Pons (tissue), 1 donor: ENCODE measurements at places on chromosomes 2 and 18.

GRCh38 chr18:77069931-77070330, 62.7 kb downstream of the MBP start:
- no peak for DNase-seq

DNA sequence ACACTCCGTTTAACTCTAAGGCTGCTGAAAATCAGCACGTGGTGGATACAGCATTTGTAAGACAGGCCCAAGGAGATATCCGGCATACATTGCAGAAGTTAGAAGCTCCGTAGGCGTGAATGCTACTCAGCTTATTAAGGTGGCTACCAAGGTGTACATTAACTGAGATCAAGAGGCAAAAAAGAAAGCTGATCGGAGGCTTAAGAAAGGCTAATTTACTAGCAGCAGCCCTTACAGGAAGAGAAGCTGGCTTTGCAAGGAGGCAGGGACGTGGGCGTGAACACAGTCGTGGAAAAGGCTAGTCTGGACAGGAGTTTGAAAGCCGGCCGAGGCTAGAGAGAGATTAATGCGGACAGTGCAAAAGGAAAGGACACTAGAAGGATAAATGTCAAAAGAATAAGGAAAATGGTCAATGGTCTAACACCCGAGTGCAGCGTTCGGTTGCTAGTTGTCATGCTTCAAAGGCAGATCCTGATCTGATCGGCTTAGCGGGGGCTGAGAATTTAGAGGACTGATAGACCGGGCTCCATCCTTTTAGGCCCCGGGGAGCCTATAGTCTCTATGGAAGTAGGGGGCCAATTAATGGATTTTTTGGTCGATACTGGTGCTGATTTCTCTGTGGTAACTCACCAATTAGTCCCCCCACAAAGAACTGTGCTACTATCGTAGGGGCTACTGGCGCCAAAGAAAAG, 45.6 kb upstream of the SELENOI start:
- peak; percentile 29 for DNase-seq

DNA sequence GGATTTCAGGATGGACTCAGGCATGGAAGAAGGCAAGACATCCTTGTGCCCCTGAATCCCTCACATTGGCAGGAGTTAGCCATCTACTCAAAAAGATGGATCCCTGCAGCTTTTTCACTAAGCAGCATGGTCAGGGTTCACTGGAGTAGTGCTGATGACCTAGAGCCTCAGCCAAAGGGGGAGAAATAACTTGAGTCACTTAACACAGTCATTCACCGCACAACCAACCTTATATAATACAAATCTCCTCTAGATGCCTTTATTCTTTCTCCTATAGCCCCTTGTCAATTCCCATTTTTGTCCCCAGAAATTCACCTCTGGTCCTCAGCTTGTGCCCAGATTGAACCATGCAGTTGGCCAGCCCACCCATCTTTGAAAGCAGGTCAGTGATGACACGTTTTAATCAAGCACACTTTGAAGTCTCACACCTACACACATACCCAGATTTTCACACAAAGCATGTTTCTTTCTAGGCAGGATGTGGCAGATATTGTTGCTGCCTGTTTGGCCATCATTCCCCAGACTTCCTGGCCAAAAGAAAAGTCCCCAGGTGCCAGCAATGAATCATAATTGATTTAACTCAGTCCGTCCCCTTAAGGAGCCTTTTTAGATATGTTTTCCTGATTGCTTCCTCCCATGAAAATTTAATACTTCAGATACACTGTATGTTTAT, 84.2 kb downstream of the LBH start:
- DNase-seq = no peak

DNA sequence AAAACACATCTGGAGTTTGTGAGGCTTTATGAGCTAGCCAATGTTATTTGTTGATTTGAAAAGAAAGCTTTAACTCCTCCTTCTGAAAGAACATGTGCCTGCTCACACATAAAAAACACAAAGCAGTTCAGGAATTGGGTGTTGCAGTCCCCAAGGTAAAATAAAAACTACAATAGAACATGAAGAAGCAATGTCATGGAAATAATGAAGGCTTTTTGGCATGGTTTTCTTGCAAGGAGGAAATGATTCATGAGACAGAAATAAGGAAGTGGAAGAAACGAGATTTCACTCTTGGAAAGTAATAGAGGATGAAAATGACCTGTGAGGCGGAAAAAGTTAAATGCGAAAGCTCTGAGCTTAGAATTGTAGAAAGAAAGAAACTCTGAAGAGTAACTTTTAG, 81.1 kb downstream of the TRIB2 start:
- peak; percentile 6 for DNase-seq

DNA sequence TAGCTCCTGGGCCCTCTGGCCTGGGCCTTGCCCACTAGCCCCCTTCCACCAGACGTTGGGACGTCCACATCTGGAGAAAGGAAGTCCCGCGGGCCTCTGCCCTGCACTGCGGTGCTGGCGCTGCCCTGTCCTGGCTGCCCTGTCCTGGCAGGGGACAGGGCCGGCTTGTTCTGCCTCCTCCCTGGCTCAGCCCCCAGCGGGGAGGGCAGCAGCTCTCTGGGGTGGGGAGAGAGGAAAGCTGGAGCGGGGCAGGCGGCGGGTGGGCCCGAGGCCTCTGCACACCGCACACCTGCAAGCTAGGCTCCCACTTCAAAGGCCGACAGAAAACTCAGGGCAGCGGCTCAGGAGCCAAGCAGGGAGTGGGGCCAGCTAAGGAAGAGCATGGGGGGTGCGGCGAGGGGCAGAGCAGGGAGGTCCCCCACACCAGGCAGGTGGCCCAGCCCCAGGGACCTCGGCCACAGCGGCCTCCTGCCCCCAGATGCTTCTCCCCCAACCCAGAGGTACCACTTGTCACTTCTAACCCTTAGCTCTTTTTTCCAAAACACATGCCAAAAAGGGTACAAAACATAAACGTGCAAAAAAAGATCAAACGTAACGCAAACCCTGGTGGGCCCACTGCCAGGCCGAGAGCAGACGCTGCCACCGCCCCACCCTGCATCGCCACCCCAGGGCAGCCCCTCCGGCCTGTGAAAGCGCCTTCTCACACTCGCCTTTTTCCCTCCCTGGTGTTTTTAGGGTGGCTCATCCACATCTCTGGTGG, 13.5 kb downstream of the SNED1 start:
- DNase-seq = no peak

DNA sequence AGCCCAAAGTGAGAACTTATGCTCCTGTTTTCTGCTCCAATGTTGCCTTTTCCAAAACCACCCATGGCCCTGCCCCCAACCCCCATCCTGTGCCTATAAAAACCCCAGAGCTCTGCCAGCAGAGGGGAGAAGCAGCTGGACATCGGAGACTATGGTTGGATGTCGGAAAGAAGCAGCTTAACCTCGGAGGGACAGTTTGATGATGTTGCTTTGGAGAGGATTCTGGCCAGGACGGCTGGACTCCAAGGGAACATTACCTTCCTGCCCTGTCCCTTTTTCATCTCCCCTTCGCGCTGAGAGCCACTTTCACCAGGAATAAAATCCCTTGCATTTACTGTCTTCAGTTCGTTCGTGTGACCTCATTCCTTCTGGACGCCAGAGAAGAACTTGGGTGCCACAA, 158.4 kb downstream of the PTPRM start:
- no peak for DNase-seq

- DNase-seq = no peak
Measured at GRCh38 chr2:120210270-120210693, 12.9 kb downstream of the TMEM185B start.
